ENCODE measurements at places on chromosomes 13 and 19. TPM values are rescaled to one million over a fixed set of nuclear protein-coding genes. Genes with fewer than 3 reads are reported as not detected.
A peak's percentile ranks its signal among the peaks of the same experiment; 100 is the strongest.

The KLK1 gene
- not detected for polyA plus RNA-seq

DNA sequence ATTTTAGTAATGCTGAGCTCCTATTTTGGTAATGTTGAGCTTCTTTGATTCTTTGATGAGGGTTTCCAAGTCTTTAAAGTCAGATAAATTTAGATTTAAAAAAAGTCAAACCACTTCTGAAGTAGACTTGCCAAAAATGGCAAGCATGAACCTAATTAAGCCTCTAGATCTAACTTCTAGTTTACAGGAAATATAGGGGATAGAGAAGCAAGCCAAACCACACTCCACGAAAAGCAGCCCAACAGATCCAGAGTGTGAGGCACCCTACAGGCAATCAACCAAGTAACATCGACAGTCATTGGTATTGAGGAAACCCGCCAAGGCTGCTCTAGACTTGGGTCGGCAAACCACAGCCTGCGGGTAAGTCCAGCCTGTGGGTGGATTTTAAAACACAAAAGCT lies 3.7 kb downstream of the GGACT start:
- H3K27ac ChIP-seq = no peak overlapping the region
- no peaks in the 10 kb centered on the region for H3K27me3 ChIP-seq
- H3K4me3 ChIP-seq = no peak overlapping the region
- no peaks in the 10 kb centered on the region for H3K36me3 ChIP-seq

- H3K27ac ChIP-seq = peak overlapping the region; percentile 88
- DNase-seq = peak; percentile 99
- H3K27me3 ChIP-seq = no peaks in the 10 kb centered on the region
- peaks cover 6% of the 10 kb centered on the region for H3K4me1 ChIP-seq
- peak overlapping the region; percentile 73 for H3K4me3 ChIP-seq
Measured at GRCh38 chr19:48720613-48721296, 1.2 kb upstream of the MAMSTR start.

GRCh38 chr19:2494447-2495129 lies 18.7 kb downstream of the GADD45B start:
- H3K27ac ChIP-seq = peak overlapping the region; percentile 82
- H3K27me3 ChIP-seq = no peaks in the 10 kb centered on the region
- peak; percentile 77 for DNase-seq
- H3K36me3 ChIP-seq = no peaks in the 10 kb centered on the region
- H3K4me1 ChIP-seq = peaks cover 15% of the 10 kb centered on the region

GRCh38 chr19:17041976-17042375 lies 15.4 kb upstream of the CPAMD8 start:
- no peaks in the 10 kb centered on the region for H3K36me3 ChIP-seq
- H3K4me3 ChIP-seq = no peak overlapping the region
- no peak overlapping the region for H3K27ac ChIP-seq
- DNase-seq = peak; percentile 66
- no peaks in the 10 kb centered on the region for H3K4me1 ChIP-seq
- no peaks in the 10 kb centered on the region for H3K27me3 ChIP-seq

GRCh38 chr13:49464621-49465325 lies 20.7 kb downstream of the SETDB2 start:
- H3K27ac ChIP-seq = no peak overlapping the region
- H3K4me1 ChIP-seq = no peaks in the 10 kb centered on the region
- no peaks in the 10 kb centered on the region for H3K27me3 ChIP-seq
- peaks cover 2% of the 10 kb centered on the region for H3K36me3 ChIP-seq

The C1QTNF9 gene
- not detected for polyA plus RNA-seq

GRCh38 chr13:111629926-111630325 lies 309.5 kb downstream of the TEX29 start:
- no peaks in the 10 kb centered on the region for H3K36me3 ChIP-seq
- no peak overlapping the region for H3K27ac ChIP-seq
- H3K27me3 ChIP-seq = no peaks in the 10 kb centered on the region
- no peak for DNase-seq
- no peak overlapping the region for H3K4me3 ChIP-seq
- no peaks in the 10 kb centered on the region for H3K4me1 ChIP-seq

DNA sequence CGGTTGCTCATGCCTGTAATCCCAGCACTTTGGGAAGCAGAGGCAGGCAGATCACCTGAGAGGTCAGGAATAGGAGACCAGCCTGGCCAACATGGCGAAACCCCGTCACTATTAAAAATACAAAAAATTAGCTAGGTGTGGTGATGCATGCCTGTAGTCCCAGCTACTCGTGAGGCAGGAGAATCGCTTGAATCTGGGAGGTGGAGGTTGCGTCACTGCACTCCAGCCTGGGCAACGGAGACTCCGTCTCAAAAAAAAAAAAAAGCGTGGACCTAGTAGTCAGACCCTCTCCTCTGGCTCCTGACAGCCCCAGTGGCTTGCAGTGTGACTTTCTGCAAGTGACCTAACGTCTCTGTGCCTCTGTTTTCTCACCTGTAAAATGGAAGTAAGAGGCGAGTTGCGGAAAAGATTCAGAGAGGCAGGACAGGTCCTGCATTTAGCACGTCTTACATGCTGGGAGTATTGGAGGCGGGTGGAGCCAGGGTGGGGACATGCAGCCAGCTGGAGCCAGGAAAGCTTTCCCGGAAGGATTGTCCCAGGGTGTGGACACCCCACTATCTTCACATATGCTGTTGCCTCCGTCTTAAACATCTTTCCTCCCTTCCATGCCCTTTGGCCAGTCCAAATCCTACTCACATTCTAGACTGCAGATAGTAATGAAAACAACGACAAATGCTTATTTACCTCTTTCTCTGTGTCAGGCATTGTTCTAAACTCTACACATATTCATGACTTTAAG lies 2.9 kb downstream of the TUBB4A start:
- H3K4me1 ChIP-seq = no peaks in the 10 kb centered on the region
- DNase-seq = no peak
- no peaks in the 10 kb centered on the region for H3K27me3 ChIP-seq
- H3K36me3 ChIP-seq = no peaks in the 10 kb centered on the region
- no peak overlapping the region for H3K27ac ChIP-seq

The TNFSF9 gene
- polyA plus RNA-seq = 0.40 TPM

The FTL gene
- polyA plus RNA-seq = 2,689 TPM

GRCh38 chr13:29435125-29435911 lies 160.2 kb downstream of the SLC7A1 start:
- no peaks in the 10 kb centered on the region for H3K27me3 ChIP-seq
- H3K4me1 ChIP-seq = peaks cover 12% of the 10 kb centered on the region
- H3K4me3 ChIP-seq = no peak overlapping the region

- H3K36me3 ChIP-seq = no peaks in the 10 kb centered on the region
- H3K27ac ChIP-seq = no peak overlapping the region
- no peak for DNase-seq
Measured at GRCh38 chr19:47423203-47423882, 4.0 kb upstream of the MEIS3 start.

DNA sequence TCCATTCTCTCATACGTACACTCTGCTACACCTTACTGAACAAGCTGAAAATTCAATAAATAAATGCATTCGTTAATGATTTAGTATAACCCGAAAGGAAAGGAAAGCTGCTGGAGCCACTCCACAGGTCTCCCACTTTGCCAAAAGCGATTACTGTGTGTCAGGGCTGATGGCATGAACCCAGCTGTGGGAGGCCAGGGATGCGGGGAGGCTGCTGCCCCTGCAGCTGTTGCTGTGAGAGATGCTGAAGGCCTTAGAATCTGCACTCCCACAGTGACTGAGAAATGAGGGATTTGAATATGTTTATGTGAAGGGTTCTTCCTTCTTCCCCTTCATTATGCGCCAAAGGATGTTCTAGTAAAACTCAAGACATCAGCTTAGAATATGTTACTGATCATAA lies 58.7 kb upstream of the NBEA start:
- H3K4me1 ChIP-seq = no peaks in the 10 kb centered on the region
- no peak overlapping the region for H3K4me3 ChIP-seq
- no peak overlapping the region for H3K27ac ChIP-seq
- no peak for DNase-seq
- H3K27me3 ChIP-seq = no peaks in the 10 kb centered on the region
